Stimulated activated CD4-positive, alpha-beta T cell treated with anti-CD3 and anti-CD28 coated beads, TNF-alpha, amount 100 ng/mL, for 1 hour (primary cell): ENCODE measurements at places on chromosomes 5 and 9.

DNA sequence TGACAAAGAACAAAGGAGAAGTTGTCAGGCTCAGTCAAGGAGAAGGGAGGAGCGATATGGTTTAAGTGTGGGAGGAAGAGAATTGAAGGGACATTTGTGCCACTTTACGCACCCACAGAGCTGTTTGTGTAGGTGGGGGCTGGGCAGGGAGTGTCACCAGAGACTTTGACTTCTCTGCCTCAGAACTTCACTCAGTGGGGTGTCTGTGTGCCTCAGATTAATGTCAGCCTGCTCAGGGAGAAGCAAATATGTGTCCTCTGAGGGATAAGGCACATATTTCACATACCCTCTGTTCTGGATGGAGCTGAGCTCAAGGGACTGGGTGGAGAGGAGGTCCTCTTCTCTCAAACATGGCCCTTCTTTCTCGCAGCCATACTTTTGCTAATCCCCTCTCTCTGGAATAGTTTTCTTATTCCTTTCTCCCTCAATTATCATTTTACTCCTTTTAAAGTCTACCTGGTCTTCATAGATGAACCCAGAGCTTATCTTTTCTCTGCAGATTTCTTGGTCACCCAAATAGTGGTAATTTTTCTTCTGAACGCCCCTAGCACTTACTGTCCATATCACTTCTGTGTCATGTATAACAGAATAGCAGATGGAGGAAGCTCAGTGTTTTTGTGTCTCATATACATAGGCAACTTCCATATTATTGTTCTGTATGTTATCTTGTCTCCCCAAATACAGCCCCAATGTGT, 77.0 kb downstream of the IQGAP2 start:
- no peak for DNase-seq

DNA sequence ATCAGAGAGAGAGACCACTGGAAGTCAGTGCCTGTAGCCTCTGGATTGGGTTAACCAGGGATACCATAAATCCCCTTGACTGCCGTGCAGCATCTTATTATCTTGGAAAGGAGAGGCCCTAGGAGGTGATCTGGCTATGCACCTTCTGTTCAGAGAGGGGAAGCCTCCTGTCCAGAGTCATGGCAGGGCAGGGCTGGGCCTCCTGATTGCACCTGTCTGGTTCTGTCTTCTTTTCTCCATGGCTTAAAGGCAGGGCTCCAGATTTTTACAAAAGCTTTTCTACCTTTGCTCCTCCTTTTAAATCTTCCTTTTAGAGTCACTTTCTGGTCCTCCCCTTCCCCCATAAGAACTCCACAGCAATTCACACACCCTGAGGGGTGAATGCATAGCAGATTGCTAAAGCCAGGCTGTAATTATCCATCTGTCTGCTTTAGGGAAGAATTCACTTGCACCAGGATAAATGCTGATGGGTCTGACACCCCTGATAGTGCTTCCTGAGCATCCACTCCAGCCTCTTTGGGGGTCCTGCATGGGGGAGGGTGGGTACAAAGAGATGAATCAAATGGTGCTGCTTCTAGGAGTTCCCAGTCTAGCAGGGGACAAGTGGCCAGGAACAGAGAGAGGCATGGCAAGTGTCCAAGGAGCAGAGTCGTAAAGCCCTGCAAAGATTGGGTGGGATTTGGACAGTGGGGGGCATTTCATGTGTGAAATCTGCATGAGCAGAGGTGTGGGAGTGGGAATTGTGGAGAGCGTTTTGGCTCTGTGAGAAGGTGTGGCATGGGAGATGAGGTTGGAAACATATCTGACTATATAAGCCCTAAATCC, 141.3 kb upstream of the ALDH1B1 start:
- DNase-seq: no peak

DNA sequence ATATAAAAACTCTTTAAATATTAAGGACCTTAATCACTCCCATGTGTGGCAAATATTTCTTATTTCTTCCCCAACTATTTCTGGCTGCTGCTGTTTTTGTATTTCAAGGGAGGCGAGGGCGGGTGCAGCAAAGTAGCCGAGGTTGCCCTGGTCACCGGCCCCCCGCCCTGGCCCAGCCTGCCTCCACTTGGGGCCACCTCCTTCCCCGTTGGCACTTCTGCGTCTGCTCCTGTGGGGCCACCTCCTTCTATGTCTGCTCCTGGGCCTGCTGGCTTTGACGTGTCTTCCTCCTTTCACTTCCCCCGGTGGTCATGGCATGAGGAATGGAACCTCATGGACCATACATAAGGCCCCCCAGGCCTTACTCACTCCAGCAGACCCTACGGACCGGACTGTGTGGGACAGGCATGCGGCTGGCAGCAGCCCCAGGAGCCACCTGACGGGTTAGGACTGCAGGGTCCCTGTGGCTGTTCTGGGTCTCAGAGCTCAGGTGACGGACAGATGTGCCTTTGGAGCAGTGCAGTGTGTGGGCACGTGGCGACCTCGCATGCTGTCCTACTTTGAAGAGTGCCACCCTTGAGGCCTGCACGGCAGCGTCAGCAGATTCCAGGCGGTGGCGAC, 5.8 kb upstream of the ENTPD8 start:
- no peak for DNase-seq

DNA sequence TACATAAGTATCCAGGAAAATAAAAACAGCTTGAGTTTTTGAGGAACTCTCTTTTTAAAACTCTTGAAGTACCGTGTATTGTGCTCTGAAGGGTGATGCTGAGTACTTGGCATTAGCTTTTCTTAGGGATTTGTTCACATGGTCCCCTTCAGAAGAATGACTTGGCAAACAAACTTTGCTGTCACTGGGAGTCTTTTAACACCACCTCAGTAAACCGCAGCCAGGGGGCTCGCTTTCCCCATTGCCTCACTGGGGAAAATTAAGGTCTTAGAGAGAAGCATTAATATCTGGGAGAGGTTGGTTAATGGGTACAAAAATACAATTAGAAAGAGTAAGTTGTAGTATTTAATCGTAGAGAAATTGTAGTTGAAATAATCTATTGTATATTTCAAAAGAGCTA, 105.9 kb upstream of the DAP start:
- DNase-seq: no peak

DNA sequence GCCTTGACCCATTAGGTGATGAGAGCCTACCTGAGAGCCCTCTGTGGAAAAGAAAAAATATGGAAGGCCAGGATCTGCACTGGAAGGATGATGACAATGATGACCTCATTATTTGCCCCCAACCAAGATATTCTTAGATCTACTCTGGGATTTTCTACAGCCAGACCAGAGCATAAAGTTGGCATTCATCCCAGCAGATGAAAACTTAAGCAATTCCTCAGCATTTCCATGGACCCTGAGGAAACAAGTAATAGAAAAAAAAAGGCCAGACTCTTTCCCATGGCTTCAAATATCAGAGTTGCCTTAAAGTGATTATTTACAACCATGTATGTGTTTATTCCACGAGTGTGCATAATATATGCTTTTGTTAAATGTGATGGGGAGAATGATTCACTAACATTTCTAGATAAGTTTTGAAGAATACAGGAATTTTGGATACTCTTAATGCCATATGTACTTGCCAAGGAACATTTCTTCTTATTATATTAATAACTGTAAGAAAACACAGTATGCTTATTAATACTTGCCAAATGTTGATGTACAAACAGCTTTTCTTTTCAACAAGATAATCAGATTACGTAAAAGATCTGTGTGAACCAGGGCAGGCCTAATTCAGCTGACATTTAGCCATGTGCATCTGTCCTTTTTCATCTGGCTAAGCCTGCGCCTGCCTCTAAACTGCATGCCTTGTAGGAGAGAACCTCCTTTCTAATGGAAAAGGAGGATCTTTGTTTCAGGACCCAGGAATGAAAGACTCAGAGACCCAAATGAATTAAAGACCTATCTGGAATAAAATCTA, 94.8 kb downstream of the ARRDC3 start:
- DNase-seq: no peak

- peak; percentile 85 for DNase-seq
Measured at GRCh38 chr9:136410500-136411287, at the start of the genes ENTR1 and PMPCA. Gene ENTR1, minus strand, starts transcription at chr9:136410614. Its CDS starts 217 bp downstream, at chr9:136410397. Gene PMPCA, plus strand, starts transcription at chr9:136410658. Its CDS starts 11 bp downstream, at chr9:136410669.

- no peak for DNase-seq
Measured at GRCh38 chr5:79486116-79486515, 27.8 kb downstream of the HOMER1 start.

DNA sequence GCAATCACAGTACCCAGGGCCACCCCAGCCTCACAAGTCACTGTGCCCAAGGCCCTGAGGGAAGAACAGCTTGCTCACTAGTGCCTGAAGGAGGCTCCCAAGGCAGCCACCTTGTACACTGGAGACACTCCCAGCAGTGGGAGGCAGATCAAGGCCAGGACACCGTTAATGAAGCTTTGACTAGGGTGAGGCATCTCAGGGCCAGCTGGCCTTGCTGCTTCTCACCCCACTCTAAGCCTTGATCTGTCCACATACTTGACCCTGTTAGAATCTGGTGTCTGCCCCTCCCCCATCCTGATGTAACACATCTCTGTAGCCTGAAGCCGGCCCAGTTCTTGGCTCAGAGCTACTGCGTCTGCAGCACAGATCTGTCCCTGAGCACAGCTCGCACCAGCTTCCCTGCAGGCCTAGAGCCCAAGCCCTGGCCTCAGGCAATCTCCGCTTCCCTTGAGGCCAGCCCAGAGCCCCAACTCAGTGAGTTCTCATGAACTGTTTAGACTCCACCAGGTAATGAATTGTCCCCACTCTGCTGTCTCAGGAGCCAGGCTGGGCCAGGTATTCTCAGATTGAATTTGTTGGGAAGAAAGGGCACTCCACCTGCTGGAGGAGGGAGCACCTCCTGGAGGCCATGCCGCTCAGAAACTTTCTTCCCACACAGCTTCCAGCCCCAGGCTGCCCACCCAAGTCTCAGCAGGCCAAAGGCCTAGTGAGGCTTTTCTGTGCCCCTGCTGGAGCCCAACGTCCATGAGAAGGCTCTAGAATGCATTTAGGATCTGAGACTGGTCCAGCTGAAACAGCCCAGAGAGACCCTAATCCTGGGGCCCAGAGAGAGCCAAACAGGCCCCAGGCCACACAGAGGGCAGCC, 13.4 kb upstream of the JADE2 start:
- no peak for DNase-seq

DNA sequence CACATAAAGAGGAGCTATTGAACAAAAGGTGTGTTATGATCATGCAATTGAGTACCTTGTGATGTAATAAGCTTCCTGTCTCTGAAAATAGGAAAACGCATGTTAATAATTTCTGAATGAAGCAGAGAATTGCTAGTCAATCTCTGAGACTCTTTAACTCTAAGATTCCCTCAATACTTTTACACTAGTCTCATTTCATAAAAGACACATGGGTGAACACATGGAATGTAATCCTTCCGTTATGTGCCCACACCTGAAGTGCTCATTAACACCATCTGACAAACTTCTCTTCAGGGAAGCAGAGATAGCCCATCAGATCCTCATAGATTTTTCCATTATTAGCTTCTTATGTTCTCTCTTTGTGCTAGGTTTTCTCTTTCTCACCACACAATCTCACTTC, 182.4 kb downstream of the TLR4 start:
- DNase-seq: no peak

GRCh38 chr9:134442486-134443173, 116.4 kb downstream of the RXRA start:
- DNase-seq: no peak

DNA sequence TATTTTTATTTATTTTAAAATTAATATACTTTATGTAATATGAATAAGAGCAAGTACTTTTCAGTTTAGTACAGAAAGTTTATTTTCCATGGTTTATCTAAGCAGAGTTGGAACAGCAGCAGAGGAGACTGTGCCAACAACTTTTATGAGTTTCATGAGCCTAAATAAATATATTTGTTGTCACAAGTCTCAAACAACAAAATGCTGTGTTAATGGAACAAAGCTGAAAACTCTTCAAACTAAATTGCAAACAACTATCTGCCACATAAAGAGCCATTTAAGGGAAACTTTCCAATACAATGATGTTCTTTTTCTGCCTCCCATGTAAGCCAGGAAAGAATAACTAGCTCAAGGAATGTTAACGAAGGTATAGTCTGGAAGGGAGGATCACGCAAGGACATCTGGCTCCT, 96.1 kb downstream of the FBN2 start:
- DNase-seq: no peak

GRCh38 chr9:86176468-86176867, 77.1 kb upstream of the GOLM1 start:
- no peak for DNase-seq

GRCh38 chr9:970151-970996, 6.1 kb upstream of the DMRT3 start:
- DNase-seq: no peak

DNA sequence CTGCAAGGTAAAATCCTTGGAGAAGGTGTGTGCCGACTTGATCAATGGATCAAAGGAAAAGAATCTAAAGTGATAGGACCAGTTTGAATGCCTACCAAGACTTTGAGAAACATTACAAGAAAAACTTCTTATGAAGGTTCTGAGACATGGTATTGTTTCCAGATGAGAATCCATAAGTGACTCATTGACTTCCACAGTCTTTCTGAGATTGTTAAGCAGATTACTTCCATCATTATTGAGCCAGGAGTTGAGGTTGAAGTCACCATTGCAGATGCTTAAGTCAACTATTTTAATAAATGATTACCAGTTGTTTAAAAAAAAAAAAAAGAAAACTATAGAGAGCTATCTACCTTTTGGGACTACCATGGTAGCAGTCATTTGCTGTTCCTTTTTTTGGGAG, 7.0 kb downstream of the LNPEP start:
- no peak for DNase-seq

DNA sequence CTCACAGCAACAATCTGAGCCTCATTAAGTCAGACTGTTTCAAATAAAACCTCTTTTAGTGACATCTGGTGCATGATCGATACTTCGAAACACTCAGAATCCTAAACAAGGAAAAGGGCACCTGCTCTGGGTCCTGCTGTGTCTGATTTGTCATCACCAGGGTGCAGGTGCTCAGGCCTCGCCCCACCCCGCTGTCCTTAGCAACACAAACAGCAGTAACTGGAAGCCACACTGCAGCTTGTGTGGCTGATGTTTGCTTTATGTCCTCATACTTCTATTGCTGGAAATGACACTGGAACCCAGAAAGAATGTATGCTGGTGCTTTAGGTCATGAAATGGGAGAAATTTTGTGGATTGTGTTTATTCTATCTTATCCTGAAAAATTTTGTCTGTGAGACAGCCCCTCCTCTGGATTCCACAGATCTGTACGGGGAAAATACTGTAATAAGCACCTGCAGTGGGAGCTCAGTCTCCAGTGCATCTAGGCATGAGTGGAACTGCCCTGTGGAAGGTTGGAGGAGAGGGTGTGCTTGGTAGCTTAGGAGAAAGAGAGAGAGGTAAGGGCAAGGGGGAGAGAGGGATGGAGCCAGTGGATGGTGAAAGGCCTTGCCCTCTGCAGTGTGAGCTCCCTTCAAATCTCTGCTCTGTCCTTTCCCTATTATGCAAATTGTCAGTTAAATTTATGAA, 284.2 kb downstream of the SMARCA2 start:
- no peak for DNase-seq
